Small intestine (tissue), 16 donors: ENCODE measurements at places on chromosomes 5 and 9. TPM values are rescaled to one million over a fixed set of nuclear protein-coding genes. Genes with fewer than 3 reads are reported as not detected.

Gene ZFP37
- 0.54 TPM for polyA plus RNA-seq

Gene FAM200C
- 1.6 TPM for polyA plus RNA-seq

Gene LIX1
- polyA plus RNA-seq: not detected

Gene C9
- polyA plus RNA-seq: not detected

Gene CDH18
- 0.68 TPM for polyA plus RNA-seq

Gene PCDHB10
- polyA plus RNA-seq: 1.3 TPM

Gene WDR31
- 2.5 TPM for polyA plus RNA-seq

Gene TMC1
- polyA plus RNA-seq: not detected

Gene LCN15
- polyA plus RNA-seq: 12.7 TPM

Gene PRSS3
- polyA plus RNA-seq: 247 TPM

Gene TRIP13
- 6.8 TPM for polyA plus RNA-seq

Gene FCN2
- polyA plus RNA-seq: not detected
